Left cardiac atrium (tissue), 4 donors: ENCODE measurements at places on chromosomes 2 and 18. TPM values are rescaled to one million over a fixed set of nuclear protein-coding genes. Genes with fewer than 3 reads are reported as not detected.

DNA sequence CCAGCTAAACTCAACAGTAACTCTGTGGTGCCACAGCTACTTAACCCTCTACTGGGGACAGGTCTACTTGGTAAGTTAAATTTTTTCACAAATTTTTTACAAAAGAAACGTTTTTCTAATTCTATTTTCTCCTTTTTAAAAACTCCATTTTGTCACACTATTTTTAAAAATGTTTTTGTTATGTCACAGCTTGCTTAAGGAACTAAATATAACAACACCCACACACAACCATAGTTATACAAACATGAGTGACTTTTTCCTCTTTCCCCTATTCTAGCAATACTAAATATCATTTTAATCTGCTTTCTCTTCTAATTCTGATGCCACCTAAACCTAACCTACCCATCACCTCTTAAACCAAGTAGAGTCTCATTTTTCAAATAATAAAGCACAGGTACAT lies 160.5 kb upstream of the EPC2 start:
- DNase-seq = no peak

GRCh38 chr2:225556461-225556860 lies 157.0 kb downstream of the NYAP2 start:
- no peak for DNase-seq

DNA sequence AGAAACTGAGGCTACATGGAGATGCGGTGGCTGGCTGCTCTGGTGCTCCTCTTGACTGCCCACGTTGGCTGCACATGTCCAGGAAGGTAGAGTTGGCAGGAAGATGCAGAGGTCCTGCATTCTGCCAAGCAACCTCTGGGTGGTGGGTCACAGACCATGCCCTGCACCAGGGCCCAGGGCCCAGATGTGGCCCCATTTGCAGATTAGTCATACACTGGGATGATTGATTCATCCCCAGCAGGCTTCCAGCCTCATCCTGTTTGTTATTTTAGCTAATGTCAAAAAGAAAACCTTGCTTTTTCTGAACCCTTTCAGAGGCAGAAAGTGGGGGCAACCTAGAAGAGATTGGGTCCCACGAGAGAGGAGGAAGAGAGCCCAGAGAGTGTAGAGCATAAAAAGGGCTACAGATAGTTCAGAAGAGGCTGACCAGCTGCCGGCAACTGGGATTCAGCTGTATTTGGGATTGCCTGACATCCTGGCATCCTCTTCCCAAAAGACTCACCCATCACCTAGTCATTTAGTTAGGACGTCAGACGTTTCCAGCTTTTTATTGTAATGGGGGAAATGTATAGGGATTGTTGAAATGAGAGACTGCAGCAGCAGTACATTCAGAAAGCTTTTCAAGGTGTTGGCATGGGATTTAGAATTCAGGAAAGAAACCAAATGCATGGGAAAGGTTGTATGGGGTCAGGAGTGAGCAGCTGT lies 101.9 kb downstream of the CTIF start:
- no peak for DNase-seq

- DNase-seq = no peak
Observed at GRCh38 chr2:201959626-201960025, 74.0 kb upstream of the FZD7 start.

- DNase-seq = no peak
Observed at GRCh38 chr2:241020201-241020600, 21.8 kb downstream of the SNED1 start.

- DNase-seq = no peak
Observed at GRCh38 chr2:238582159-238582558, 155.4 kb downstream of the ASB1 start.

DNA sequence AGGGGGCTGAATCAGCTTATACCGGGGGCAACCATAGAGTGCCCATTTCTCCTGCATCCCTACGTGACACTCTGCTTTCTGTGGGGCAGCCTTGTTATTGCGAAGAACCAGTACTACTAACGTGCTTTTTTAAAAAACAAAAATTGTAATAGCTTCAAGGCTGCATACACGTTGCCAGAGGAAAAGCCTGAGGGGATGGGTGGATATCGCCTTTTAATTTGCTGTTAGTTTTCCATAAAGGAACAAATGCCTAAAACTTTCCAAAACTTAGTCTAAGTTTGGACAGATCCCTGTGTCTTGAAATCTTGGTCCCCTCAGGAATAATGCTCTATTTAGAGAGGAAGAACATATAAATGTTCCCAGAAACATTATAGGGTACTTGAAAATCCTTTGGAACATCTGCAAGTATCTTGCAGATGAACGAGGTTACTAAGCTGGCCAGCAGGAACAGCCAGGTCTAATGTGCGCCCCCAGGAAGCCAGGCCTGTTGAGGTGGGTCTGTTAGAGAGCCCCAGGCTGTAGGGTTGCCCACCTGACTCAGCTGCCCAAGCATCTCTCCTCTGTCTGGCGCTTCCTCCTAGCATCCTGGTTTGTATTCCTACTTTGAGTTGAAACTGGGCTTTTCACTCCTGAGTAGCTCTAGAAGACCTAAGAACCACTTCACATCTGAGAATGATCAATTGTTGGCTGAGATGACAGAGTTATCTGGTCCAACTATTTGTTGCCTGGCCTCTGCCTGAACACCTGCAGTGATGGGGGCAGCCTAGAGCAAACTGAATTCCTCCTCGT lies 96.9 kb downstream of the TGOLN2 start:
- DNase-seq = no peak

- no peak for DNase-seq
Observed at GRCh38 chr2:148362144-148362796, 282.3 kb upstream of the EPC2 start.

DNA sequence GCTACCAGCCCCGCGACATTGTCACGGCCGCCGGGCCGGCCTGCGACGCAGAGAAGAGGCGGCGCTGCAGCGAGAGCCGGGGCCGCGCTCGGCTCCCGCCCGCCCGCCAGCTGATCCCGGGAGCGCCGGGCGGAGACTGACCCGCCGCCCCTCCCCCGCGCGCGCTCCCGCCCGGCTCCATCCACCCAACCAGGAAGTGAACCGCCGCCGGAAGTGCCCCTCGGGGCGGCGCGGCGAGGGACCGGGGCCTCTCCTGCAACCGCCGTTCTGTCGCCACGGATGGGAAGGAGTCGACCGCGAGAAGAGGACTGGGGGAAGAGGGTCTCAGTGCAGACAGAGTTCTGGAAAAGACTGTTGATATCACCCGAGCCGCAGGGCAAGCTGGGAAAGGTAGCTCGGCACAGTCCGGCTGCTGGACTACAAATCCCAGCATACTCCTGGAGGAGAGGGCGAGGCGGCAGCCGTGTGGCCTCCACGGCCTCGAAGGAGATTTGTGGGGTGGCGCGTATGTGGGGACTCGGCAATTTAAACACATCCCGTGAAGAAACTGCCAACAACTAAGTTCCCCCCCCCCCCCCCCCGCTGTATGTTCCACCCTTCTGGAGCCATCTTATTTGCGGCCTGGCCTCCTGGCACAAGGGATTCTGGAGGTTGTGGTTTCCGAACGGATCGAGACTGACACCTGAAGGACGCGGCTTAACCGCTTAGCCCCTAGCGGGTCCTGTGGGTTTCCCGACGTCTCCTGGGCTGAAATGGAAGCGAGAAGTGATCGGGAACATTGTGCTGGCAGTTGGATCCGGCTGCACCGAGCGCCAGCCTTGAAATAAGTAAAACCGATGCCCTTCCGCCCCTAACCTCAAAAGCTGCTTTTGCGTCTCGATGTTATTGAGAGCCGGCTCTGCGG lies at the start of gene AAK1:
Gene AAK1 (minus strand): TSS at position 138 of the 904 bp plus-strand sequence. CDS start 699 bp downstream, outside the sequence.
- DNase-seq = peak; percentile 94

DNA sequence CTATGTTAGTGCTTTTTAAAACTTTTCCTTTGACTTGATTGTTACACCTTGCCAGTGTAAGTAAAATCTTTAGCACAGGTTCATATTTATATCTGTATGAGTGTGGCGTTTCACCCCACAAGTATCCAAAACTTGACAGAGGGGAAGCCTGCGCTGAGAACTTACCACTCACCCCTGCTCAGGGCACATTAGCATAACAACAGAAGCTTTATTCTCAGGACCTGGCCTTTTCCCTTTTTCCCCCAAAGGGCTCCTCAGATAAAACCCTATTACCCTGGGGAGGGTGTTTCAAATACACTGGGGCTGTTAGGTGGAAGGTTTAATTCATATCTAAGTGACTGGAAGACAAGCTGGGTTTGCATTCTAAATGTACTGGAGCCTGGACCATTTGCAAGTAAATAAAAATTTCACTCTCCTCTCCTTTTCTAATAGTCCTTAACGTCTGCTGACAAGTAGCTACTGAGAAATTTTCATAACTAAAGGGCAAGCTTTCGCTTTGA lies 276.6 kb downstream of the RNF152 start:
- DNase-seq = no peak

GRCh38 chr18:35220424-35220823 lies 20.4 kb upstream of the ZNF397 start:
- no peak for DNase-seq

GRCh38 chr2:55033076-55033742 lies 17.0 kb downstream of the RTN4 start:
- no peak for DNase-seq

GRCh38 chr2:102235491-102235890 lies 48.7 kb downstream of the IL1RL2 start:
- no peak for DNase-seq

DNA sequence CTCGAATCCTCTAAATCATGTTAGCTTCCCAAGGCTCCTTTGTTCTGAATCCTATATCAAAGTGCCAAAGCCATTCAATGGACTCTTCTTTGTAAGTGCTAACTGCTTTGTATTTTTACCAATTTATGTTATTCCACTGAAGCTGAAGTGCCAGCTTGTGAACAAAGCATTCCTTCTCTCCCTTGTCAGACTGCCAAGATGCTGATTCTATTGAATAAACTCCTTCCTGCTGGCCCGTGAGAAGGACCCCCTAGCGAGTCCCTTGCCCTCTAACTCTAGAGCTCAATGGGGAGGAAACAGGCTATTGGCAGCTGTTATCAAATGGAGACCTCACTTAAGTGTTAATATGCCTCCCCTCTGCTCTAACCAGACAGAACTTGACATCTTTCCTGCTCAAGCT lies 1097.9 kb upstream of the CNTNAP5 start:
- no peak for DNase-seq

HOXD11 gene
- total RNA-seq = not detected

DNAJC5G gene
- 0.71 TPM for total RNA-seq

PRSS56 gene
- total RNA-seq = not detected

MAP2 gene
- total RNA-seq = 6.6 TPM

C2orf66 gene
- not detected for total RNA-seq

PECR gene
- 5.9 TPM for total RNA-seq

SMAD2 gene
- total RNA-seq = 94.1 TPM

CXCR2 gene
- 1.2 TPM for total RNA-seq

RFX8 gene
- not detected for total RNA-seq
